Left forelimb (tissue), 1 donor: ENCODE measurements at places on chromosomes 16 and 17.

GRCh38 chr17:4488989-4489595 lies 9.6 kb upstream of the SPNS2 start:
- DNase-seq, result no peak

- no peak for DNase-seq
These were observed 36.0 kb downstream of the OSBPL7 start for GRCh38 chr17:47785538-47786123.

GRCh38 chr17:79981661-79982101 lies 54.0 kb downstream of the TBC1D16 start:
- DNase-seq, result peak; percentile 56

- no peak for DNase-seq
These were observed 68.4 kb downstream of the NOG start for GRCh38 chr17:56661906-56662305.
